ENCODE measurements at places on chromosomes 4 and X.

- no peak for DNase-seq
Measured at GRCh38 chrX:109374262-109374960, 107.5 kb downstream of the GUCY2F start.

GRCh38 chr4:25856756-25857155 lies 6.0 kb downstream of the SEL1L3 start:
- DNase-seq: no peak

DNA sequence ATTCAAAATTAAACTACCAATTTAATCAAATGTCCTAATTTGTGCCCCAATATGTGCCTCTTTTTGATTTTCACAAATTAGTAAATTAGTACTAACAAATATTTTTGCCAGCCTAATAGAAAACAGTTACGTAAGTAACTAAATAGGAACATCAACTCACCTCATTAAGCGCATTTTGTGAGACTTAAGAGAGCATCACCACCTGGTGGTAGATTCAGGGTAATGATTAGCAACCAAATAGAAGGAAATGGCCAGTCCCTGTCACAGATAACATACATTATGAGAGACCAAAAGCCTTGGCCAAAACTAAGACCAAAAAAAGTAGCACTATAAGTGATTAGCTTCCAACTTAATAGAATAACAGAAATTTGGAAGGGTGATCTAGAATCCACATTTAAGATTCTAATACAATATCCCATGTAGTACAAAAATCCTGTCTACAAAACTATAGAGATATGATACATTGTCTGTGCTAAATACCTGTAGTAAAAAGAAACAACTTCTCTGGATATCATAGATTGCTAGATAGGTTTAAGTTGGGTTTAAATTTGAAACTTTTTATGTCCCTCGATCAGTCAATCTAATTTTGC lies 46.7 kb downstream of the C4orf46 start:
- no peak for DNase-seq

GRCh38 chr4:6192245-6192644 lies 8.1 kb downstream of the JAKMIP1 start:
- no peak for DNase-seq

GRCh38 chr4:70936200-70936787 lies 34.1 kb downstream of the MOB1B start:
- no peak for DNase-seq

- DNase-seq: no peak
Measured at GRCh38 chr4:29066861-29067260, 1653.3 kb upstream of the PCDH7 start.
